Activated CD8-positive, alpha-beta memory T cell treated with anti-CD3 and anti-CD28 coated beads for 1 hour (primary cell): ENCODE measurements at places on chromosomes 2 and 18.

GRCh38 chr2:128439791-128440665, 121.4 kb upstream of the HS6ST1 start:
- no peak for DNase-seq

DNA sequence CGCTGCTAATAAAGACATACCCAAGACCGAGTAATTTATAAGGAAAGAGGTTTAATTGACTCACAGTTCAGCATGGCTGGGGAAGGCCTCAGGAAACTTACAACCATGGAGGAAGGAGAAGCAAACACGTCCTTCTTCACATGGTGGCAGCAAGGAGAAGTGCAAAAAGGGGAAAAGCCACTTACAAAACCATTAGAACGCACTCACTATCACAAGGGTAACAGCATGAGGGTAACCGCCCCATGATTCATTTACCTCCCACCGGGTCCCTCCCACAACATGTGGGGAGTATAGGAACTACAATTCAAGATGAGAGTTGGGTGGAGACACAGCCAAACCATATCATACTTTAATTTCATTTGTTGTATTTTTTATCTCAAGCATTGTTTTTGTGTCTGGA, 67.5 kb downstream of the ATP9B start:
- DNase-seq, result no peak

- no peak for DNase-seq
Measured at GRCh38 chr2:135485441-135485840, 45.6 kb downstream of the ZRANB3 start.

- no peak for DNase-seq
Measured at GRCh38 chr18:48578289-48578688, 39.5 kb downstream of the CTIF start.

DNA sequence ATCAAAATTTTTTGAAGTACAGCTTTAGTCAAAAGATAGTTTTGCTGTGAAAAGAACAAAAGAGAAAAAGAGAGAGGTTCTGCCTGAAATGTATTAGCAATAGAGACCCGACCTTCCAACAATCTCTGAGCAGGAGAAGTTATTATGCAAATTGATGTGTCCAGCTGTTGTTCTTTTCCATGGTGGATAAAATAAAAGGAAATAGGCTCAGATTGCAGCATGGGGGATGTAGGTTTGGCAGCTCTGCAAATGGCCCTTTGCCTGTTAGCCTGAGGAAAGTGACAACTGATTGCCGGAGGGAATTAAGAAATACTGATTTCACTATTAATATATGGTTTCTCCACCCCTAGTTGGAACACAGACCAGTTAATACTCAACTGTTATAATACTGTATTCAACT, 1283.2 kb upstream of the NXPH2 start:
- DNase-seq, result no peak

GRCh38 chr18:62445386-62445917, 77.4 kb upstream of the ZCCHC2 start:
- DNase-seq, result no peak

GRCh38 chr2:68766376-68766845, 31.8 kb downstream of the ARHGAP25 start:
- DNase-seq, result peak; percentile 32

DNA sequence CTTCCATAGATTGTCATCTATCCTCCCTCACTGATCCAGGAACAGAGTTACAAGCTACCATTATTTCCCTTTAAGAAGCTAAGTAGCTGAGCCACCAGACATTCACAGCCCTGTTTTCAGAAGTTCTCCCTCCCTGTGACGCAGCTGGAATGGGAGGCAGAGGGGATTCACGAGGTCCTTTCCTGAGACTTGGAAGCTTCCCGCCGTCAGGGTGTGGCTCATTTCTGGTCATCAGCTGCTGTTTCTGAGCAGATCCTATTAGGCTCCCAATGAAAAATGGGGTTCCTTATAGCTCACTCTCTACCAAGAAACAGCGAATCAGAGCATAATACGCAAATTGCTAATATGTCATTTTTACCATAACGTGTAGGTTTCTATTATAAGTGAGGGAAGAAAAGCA, 559.3 kb upstream of the ID2 start:
- DNase-seq, result no peak

- DNase-seq, result no peak
Measured at GRCh38 chr2:168120730-168121129, 126.7 kb downstream of the STK39 start.

GRCh38 chr18:12034241-12035100, 53.2 kb downstream of the IMPA2 start:
- DNase-seq, result no peak

DNA sequence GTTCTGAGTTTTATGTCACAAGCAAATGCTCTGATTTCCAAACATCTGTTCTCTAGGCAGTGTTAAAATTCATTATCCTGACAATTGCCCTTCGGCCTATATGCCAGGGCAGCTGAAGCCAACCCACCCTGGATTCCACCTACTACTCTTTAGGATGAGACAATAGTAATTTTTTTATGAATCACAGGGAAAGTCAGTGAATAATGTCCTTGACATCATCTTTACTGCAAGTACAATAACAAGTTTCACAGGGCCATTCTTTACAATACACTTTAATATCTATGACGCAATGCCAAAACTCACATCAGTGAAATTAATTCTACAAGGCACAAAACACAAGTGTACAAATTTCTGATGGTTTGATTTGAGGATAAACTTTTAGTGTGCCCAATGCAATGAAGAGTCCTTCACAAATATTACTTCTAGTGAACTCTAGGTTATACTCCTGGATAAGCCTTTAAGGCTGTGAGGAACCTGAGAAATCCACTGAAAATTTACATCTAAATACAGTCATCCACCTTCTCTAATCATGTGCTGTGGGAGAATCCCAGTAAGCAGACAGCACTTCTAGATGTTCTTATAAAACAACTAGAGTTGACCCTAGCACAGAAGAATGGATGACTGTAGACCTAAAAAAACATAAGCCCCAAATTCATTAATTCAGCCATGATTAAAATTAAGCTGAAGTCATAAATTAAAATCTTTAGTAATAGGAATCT, 77.3 kb upstream of the CTLA4 start:
- DNase-seq, result no peak

DNA sequence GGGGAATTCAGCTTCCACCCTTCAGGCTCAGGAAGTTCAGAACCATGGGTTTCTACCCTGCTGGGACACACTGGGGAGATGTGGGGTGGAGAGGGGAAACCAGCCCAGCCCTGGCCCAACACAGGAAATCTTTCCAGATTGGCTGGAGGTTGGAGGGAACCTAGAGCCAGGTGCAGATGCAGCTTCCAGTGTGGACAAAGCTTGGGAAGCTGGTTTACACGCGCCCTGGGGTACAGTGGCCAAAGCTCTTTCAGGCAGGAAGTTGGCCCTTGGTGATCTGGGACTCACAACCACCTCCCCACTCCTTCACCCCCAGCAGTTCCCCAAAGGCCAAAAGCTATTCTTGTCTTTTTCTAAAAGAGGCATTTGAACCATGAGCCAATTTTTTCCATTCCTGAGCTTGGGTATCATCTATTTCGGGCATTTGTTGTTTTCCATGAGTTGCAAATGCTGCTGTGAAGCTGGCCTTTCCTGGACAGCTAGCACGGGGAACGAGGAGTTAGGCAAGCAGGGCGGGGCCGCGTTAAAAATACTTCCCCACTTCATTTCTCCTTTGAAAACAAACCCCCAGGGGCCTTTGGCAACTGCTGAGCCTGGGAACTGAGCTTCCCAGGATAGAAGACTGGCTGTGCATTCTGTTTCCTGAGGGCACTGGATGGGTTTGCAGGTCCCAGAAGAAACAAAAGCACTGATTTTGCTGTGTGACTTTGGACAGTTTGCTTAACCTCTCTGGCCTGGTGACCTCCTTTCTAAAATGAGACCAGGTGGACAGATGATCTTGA, 3.1 kb upstream of the ARID5A start:
- DNase-seq, result no peak

GRCh38 chr2:208192611-208193236, 2.9 kb upstream of the C2orf80 start:
- DNase-seq, result no peak

DNA sequence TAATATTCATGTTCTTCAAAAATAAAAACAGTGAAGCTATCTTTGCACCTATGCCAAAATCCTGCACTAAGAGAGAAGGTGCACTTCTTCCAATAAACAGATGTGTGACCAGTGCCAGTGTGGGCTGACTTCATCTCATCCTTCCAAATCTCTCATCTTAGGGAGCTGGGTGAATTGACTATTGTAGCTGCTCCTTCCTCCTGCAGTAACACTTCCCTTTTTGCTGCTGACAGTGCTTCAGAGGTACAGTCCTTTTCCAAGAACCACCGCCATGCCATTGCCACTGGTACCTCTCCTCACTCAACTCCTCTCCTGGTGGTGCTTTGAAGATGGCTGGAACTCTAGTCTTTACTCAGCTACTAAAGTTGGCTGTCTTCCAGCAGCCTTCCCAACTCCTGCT, 42.1 kb upstream of the ARHGAP25 start:
- no peak for DNase-seq

GRCh38 chr2:74558284-74559230, 4.0 kb downstream of the DOK1 start:
- DNase-seq, result no peak

GRCh38 chr2:171160119-171160955, at the start of gene TLK1:
Gene TLK1 (minus strand): TSS chr2:171160893. CDS start chr2:171160428, 465 bp downstream.
- DNase-seq, result peak; percentile 23

- no peak for DNase-seq
Measured at GRCh38 chr2:130836501-130837174, at the start of gene ARHGEF4. Gene ARHGEF4 (plus strand): TSS chr2:130836914. CDS start chr2:130836954, 40 bp downstream.

DNA sequence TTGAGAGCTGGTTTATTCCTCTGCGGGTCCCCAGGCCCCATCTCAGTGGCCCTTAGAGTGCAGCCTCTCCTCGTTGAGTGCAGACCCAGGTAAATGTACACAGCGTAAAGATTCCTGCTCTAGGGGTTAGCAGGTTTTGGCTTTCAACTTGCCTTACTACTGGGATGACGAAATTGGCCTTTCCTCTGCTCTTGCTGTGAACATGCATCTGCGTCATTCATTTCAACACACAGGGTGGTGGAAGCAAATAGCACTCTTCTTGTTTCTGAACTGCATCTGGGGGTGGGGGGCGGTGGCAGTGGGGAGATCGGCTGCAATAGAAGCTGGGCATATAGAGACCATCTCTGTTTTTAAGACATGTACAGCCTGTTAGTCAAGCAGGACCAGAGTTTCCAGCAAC, 16.5 kb upstream of the SLC16A14 start:
- DNase-seq, result no peak

GRCh38 chr18:78984941-78985784, 5.5 kb downstream of the SALL3 start:
- DNase-seq, result no peak

- no peak for DNase-seq
Measured at GRCh38 chr18:51137026-51137729, 60.3 kb downstream of the MEX3C start.

DNA sequence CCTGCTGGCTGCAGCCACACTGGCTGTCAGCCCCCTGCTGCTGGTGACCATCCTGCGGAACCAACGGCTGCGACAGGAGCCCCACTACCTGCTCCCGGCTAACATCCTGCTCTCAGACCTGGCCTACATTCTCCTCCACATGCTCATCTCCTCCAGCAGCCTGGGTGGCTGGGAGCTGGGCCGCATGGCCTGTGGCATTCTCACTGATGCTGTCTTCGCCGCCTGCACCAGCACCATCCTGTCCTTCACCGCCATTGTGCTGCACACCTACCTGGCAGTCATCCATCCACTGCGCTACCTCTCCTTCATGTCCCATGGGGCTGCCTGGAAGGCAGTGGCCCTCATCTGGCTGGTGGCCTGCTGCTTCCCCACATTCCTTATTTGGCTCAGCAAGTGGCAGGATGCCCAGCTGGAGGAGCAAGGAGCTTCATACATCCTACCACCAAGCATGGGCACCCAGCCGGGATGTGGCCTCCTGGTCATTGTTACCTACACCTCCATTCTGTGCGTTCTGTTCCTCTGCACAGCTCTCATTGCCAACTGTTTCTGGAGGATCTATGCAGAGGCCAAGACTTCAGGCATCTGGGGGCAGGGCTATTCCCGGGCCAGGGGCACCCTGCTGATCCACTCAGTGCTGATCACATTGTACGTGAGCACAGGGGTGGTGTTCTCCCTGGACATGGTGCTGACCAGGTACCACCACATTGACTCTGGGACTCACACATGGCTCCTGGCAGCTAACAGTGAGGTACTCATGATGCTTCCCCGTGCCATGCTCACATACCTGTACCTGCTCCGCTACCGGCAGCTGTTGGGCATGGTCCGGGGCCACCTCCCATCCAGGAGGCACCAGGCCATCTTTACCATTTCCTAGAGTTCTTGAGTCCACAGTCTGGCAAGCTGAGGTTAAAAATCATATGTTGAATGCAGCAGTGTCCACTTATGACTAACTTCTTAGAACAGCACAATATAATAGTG, 741 bp downstream of the GPR148 start:
- no peak for DNase-seq

GRCh38 chr2:204487447-204488229, 57.6 kb upstream of the PARD3B start:
- no peak for DNase-seq

DNA sequence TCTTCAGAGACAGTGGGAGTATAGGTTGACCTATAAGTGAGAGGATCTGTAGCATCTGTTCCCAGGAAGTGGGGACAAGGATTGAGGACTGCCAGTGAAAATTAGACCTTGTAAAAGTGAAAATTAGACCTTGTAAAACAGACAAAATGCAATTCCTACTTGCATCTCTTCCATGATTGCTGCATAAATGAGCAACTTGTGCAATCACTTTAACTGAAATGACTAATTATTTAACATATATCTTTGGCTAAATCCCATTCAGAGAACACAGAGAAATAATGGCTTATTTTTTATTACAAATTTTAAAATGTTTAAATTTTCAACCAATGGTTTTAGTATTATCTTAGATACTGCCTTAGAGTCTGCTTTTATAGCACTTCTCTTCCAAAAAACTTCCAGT, 67.2 kb upstream of the NABP1 start:
- no peak for DNase-seq

DNA sequence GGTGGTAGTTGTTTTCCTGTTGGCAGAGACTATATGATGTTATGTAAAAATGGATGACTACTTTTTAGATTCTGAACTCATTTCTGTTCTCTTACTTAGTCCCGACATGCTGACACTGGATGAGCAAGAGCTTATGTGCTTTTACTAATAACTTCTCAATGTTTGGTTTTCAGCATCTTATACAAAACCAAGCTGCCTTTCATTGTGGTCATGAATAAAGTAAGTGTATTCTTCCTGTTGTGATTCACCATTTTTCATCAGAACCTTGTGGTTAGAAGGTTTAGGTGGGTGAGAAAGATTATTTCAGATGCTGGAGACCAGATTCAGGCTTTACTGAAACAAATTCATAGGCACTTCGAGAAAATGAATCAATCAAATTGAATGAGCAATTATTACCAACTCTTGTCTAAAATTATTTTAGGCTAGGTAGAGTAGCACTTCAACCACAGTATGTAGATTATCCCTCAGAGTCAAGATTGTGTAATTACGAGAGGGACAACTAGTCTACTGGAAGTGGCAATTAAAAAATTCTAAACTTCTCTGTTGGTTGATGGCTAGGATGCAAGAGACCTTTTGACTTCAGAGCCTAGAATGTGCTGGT, 9.3 kb downstream of the GPN1 start:
- no peak for DNase-seq
